NT2/D1 (cell line): ENCODE measurements at places on chromosomes 12 and 14.
A peak's percentile ranks its signal among the peaks of the same experiment; 100 is the strongest.

DNA sequence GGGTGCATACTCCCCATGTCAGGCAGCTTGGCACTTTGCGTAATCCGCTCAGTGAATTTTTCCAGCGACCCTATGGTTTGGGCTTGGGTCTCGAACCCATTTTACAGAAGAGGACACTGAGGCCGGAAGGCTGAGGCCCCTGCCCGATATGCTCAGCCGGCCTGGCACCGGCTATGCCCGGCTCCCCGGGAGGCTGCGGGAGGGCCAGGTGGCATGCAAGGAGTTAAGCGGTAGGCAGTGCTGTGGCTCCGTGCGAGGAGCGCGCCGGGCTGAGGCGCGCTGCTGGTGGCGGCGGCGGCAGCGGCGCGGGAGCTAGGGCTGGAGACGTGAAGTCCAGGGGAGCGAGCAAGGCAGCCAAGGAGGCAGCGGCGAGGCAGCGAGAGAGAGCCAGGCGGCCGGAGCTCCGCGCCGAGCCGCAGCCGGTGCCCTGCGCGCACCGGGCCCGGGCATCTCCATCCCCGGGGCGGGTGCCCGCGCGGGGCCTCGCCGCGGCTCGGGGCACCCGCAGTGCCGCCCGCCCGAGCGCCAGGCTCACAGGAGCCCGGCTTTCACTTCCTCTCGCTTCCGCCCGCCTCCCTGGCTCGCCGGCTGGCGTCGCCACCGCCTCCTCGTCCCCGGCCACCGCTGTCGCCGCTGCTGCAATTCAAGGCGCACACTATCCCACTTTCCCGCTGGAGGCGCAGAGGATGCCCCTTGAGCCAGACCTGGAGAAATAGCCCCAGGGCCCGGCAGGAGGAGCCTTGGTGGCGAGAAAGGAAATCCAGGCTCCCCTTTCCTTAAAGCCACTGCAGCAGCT, at the start of gene WSCD2:
WSCD2 (plus strand) TSS at position 272 of the 796 bp plus-strand sequence. CDS start 66,545 bp downstream, outside the sequence.
- peak; percentile 87 for DNase-seq

DNA sequence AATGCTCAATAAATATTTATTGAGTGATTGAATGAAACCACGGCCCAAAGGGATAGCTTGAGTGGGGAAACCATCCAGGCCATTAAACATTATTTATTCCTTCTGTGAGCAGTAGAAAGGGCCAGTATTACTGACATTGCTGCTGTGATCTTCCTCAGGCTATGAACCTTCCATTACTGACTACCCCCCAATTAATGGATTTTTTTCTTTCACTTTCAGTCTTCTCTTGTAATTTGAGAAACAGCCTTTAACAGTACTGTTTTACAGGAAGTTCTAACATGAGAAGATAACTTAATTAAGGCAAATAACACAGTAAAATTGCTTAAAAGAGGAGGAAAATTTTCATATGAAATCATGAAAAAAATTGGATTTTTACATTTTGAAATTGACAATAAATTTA, 629.5 kb downstream of the TRHDE start:
- no peak for DNase-seq

DNA sequence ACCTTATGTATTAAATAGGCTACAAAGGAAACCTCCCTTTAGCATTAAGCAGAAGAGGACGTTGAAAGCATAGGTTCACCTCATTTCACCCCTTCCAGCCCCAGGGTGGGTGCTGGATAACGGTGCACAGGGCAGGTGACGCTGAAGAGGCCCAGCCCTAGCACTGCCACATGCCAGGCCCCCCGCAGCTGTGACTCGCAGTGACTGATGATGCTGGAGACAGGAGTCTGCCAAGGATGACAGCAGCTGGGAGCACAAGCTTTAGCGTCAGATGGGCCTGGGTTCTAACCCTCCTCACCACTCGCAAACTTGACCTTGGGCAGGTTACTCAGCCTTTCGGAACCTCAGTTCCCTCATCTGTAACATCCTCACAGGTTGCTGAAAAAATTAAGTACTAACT, 76.7 kb downstream of the TBK1 start:
- DNase-seq: no peak

- no peak for DNase-seq
Observed at GRCh38 chr12:49825360-49825970, 2.7 kb downstream of the NCKAP5L start.

GRCh38 chr14:55348766-55349453, 62.7 kb downstream of the ATG14 start:
- DNase-seq: no peak

DNA sequence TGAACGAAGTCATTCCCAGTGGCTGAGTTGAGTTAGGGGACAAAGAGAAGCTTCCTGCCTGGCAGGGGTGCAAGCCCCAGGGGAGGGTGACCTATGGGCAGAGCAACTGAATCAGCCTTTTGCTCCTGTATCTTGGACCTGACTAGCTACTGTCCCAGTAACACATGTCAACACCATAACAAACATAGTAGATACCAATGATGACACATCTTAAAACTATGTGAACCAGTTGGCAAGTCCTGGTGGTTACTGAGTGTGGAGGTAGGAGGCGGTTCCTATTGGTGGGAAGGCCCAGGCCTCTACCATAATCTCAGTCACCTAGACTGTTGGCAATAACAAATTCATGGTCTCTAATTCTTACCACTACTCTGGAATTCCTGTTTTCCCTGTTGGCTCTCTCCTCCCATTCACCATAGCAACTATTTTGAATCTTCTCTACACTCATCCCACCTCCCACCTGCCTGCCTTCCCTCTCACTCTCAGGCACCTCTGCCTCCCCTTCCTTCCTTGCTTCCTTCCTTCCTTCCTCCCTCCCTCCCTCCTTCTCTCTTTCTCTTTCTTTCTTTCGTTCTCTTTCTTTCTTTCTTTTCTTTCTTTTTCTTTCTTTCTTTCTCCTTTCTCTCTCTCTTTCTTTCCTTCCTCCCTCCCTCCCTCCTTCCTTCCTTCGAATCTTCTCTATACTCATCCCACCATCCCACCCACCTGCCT, 8.1 kb upstream of the P2RX7 start:
- peak; percentile 46 for DNase-seq

GRCh38 chr12:67621112-67621511, 27.4 kb upstream of the DYRK2 start:
- DNase-seq: no peak

DNA sequence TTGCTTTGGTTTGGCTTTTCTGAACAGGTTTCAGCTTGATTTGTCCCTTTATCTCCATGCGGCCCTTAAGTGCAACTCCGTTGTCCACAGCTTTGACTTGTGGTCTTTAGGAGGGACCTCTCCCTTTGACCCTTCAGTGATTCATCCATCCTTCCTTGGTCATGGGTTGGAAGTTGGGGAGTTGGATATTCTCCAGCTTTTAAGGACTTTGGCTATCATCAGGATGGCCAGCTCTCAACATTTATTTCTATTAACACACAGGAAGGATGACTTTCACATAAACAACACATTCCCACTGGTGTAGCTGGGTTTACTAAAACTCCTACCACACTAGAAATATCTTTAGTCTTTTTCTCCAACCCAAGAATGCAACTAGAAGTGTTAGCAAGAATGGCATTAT, 50.9 kb upstream of the E2F7 start:
- DNase-seq: no peak

DNA sequence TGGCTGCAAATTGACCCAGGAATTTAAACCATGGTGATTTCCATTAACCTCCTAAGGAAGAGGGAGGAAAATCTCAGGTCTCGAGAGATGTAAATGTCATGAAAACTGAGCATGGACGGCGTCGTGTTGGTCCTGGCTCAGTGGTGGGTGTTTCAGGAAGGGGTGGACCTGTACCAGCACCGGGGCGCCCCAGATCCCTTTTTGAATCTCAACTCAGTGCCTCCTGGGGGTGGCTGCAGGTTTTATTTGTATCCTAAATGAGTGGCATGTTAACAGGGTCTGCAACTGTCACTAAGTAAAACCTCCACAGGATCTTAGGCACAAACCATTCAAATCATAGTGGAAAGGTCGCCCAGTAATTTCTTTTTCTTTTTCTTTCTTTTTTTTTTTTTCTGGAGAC, 101.3 kb downstream of the ASCL4 start:
- no peak for DNase-seq

GRCh38 chr14:49886523-49886922, 6.4 kb upstream of the ARF6 start:
- no peak for DNase-seq

DNA sequence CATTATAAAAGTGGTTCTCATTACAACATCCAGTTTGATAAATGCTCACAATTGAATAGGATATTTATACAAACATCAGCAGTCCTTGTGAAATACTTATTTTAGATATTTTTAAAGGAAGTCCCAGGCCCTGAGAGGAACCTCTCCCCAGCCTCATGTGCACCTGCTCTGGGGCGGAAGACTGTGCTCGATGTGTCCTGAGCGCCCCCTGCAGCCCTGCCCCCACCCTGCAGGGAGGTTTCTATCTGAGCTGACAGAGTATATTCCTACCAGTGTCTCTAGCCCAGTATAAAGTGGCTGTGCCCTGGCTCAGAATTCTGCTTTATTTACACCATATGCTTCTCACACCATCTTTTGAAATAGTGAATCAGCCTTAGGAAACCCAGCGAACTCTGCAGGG, 1349.1 kb downstream of the TMEM121 start:
- no peak for DNase-seq

DNA sequence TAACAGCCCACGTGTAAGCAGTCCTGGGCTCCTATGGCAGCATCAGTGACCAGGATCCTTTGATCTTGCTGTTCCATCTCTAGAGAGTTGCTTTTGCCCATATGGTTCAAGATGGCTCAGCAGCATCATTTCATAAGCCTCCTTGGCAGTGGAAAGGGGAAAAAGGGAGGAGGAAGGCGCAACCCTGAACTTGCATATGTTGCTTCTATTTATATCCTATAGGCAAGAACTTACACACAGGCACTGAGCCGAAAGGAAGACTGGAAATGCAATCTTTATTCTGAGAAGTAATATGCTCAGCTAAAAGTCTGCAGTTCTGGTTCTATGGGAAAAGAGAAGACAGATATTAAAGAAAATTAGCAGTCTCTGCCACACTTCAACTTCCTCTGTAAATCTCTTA, 167.7 kb upstream of the PLXNC1 start:
- DNase-seq: no peak

DNA sequence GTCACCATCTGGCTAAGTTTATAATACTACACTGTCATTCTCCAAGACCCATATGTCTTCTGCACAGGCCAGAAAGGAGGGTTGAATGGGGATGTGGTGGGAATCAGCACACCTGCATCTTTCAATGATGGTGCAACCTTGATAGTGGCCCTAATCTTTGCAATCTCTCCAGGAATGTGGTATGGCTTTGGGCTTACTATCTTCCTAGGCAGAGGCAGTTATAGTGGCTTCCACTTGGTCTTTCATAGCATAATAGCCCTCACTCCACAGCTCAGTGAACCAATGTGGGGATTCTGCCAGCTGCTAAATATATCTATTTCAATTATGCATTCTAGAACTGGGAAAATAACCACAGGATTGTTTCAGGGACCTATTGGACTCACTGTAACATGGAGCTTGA, 61.8 kb upstream of the ATP2B1 start:
- DNase-seq: no peak

- DNase-seq: no peak
Observed at GRCh38 chr14:74920281-74920680, 2.8 kb downstream of the RPS6KL1 start.

DNA sequence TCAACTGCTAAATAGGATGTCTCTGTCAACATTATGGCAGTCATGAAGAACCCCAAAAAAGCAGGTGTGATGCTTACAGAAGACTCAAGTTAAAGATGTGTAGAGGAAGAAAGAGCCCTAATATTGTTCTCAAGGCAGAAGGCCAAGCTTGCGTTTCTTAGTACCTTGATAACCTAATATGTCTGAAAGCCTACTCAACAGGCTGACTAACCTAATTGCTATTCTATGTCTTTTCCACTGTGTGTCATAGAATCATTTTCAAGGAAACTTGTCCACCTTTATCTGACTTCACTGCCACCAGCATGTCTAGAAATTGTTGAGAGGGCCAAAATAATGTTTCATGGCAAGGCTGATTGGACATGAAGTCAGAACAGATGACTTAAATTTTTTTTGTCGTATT, 373.2 kb downstream of the BTG1 start:
- no peak for DNase-seq

- DNase-seq: no peak
Observed at GRCh38 chr14:40847480-40847879, 759.2 kb upstream of the LRFN5 start.
